HCT116 (cell line): ENCODE measurements at places on chromosomes 12 and 14. TPM values are rescaled to one million over a fixed set of nuclear protein-coding genes. Genes with fewer than 3 reads are reported as not detected.

- no peak for DNase-seq
- no peak overlapping the region for H3K27ac ChIP-seq
- no peak overlapping the region for H3K4me3 ChIP-seq
- no peaks in the 10 kb centered on the region for H3K27me3 ChIP-seq
- H3K36me3 ChIP-seq, result no peaks in the 10 kb centered on the region
Observed at GRCh38 chr12:70190262-70191010, 52.8 kb upstream of the CNOT2 start.

DNA sequence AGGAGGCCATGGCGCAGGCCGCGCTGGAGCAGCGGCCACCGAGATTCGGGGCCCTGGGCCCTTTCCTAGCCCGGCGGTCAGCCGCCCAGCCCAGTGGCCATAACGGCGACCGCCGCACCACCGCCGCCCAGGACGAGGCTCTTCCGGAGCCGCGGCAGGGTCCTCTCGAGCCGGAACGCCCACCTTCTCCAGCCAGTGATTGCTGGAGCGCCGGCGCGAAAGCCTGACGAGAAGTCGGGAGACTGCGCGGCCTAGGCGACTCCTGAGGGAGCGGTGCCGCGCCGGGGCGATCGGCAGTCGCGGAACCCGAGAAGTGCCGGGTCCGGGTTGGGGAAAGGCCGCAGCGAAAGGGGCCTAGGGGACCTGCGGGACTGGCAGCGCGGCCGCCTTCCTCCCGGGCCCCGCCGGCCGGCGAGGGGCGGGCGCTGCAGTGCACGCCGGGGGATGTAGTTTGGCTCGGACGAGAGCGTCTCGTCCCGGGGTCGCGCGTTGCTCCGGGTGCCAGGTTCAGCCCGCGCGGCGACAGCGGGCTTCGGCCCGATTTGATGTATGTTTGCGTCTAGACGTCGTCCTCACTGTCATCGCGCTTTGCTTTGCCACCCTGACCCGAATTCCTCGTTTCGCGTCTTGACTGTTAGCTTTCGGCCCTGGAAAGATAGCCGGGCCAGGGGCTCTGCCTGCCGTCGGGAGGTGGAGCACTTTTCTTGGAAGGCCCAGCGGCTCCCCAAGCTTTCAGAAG, at the start of gene VTI1B:
TSS of gene VTI1B (minus strand) at position 153 of the 739 bp plus-strand sequence. CDS start at position 10, 143 bp downstream.
- peak within 1 kb of the TSS; percentile 68 for H3K4me3 ChIP-seq
- H3K4me1 ChIP-seq, result peaks cover 19% of the 10 kb centered on the region
- peak; percentile 48 for DNase-seq
- peaks cover 14% of the 10 kb centered on the region for H3K36me3 ChIP-seq
- peak within 1 kb of the TSS; percentile 94 for H3K27ac ChIP-seq
- H3K27me3 ChIP-seq, result no peaks in the 10 kb centered on the region

- peaks cover 24% of the 10 kb centered on the region for H3K4me1 ChIP-seq
- H3K4me3 ChIP-seq, result no peak overlapping the region
- DNase-seq, result no peak
- no peaks in the 10 kb centered on the region for H3K27me3 ChIP-seq
- no peak overlapping the region for H3K27ac ChIP-seq
- no peaks in the 10 kb centered on the region for H3K36me3 ChIP-seq
Observed at GRCh38 chr12:65810036-65810435, 14.2 kb upstream of the HMGA2 start.

GRCh38 chr12:56346675-56347074, 8.0 kb downstream of the IL23A start:
- no peak overlapping the region for H3K27ac ChIP-seq
- no peaks in the 10 kb centered on the region for H3K27me3 ChIP-seq
- no peak for DNase-seq
- H3K4me1 ChIP-seq, result no peaks in the 10 kb centered on the region
- H3K4me3 ChIP-seq, result no peak overlapping the region
- H3K36me3 ChIP-seq, result peaks cover 20% of the 10 kb centered on the region

- no peak overlapping the region for H3K4me3 ChIP-seq
- no peaks in the 10 kb centered on the region for H3K36me3 ChIP-seq
- H3K4me1 ChIP-seq, result no peaks in the 10 kb centered on the region
- H3K27ac ChIP-seq, result no peak overlapping the region
- no peak for DNase-seq
Observed at GRCh38 chr12:113874999-113875561, 91.0 kb downstream of the RBM19 start.

DNA sequence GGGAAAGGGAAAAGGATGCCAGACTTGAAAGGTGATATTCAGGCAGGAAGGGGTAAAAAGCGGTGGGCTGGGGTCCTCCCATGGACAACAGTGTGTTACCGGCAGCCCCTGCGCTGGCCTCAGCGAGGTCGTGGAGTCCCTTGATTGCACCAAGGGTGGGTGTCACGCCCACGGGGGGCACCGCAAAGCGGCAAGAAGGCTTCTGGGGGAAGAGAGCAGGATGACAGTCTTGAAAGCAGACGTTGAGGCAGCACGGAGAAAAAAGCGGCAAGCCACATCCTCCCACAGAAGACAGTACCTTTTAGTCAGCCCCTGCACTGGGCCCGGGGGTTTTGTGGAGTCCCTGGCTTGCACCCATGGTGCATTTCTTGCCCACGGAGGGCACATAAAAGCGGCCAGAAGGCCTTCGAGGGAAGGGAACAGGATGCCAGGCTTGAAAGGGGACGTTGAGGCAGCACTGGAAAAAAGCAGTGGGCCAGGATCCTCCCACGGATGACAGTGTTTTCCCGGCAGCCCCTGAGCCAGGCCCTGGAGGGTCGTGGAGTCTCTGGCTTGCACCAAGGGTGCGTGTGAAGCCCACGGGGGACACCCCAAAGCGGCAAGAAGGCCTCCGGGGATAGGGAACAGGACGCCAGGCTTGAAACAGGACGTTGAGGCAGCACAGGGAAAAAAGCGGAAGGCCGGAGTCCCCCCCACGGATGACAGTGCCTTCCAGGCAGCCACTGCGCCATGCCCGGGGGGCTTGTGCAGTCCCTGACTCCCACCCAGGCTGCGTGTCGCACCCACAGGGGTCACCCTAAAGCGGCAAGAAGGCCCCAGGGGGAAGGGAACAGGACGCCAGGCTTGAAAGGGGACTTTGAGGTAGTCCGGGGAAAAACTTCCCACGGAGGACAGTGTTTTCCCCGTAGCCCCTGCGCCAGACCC, 162.2 kb upstream of the ALG10B start:
- H3K4me3 ChIP-seq, result no peak overlapping the region
- H3K27ac ChIP-seq, result no peak overlapping the region
- H3K4me1 ChIP-seq, result peaks cover 11% of the 10 kb centered on the region

- no peaks in the 10 kb centered on the region for H3K4me1 ChIP-seq
- no peak overlapping the region for H3K4me3 ChIP-seq
- no peaks in the 10 kb centered on the region for H3K36me3 ChIP-seq
- H3K27ac ChIP-seq, result no peak overlapping the region
Observed at GRCh38 chr12:30622509-30622908, 73.2 kb downstream of the IPO8 start.

- H3K4me1 ChIP-seq, result peaks cover 13% of the 10 kb centered on the region
- H3K4me3 ChIP-seq, result peak overlapping the region; percentile 87
- no peak for DNase-seq
- H3K27me3 ChIP-seq, result no peaks in the 10 kb centered on the region
- peak overlapping the region; percentile 51 for H3K27ac ChIP-seq
- no peaks in the 10 kb centered on the region for H3K36me3 ChIP-seq
Observed at GRCh38 chr14:74019408-74020137, 424 bp downstream of the BBOF1 start.

LMO3 gene
- total RNA-seq, result 0.34 TPM

PGF gene
- 6.4 TPM for total RNA-seq
